ENCODE measurements at places on chromosomes 16 and 17.

GRCh38 chr16:23435500-23435899 is 17.5 kb downstream of the COG7 start:
- DNase-seq: peak; percentile 82

GRCh38 chr16:259226-259625 is 16.5 kb downstream of the RGS11 start:
- DNase-seq: no peak

DNA sequence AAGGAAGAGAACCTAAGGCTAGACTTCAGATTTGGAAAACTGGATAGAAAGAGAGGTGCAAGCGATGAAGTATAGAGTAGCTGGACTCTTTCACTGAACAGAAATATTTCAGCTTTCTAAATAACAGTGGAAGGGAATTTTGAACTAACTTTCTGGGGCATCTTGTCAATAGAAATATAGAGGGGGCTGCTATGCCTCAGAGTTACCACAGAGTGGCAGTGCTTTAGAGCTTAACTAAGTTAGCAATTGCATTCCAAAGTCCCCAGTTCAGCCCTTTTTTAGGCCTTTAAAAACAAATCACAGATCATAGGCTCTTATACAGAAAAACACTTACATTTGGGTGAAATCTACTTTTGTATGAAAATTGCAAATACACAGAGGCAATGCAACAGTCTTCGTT is 154.2 kb upstream of the CDH8 start:
- no peak for DNase-seq

DNA sequence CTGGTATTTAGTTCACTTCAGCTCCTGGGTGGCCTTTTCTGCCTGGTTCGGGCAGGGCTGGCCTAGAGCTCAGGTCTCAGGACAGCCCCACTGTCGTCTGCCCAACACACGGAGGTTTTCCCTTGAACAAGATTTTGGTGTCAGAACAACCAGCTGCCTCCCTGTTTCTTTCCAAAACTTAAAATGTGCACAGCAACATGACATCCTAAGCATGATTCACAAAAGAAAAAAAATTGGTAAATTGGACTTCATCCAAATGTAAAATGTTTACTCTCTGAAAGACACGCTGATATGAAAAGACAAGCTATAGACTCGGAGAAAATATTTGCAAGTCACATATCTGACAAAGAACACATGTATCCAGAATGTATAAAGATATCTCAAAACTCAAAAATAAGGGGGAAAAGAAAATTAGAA is 197.8 kb upstream of the CHMP6 start:
- DNase-seq: no peak

DNA sequence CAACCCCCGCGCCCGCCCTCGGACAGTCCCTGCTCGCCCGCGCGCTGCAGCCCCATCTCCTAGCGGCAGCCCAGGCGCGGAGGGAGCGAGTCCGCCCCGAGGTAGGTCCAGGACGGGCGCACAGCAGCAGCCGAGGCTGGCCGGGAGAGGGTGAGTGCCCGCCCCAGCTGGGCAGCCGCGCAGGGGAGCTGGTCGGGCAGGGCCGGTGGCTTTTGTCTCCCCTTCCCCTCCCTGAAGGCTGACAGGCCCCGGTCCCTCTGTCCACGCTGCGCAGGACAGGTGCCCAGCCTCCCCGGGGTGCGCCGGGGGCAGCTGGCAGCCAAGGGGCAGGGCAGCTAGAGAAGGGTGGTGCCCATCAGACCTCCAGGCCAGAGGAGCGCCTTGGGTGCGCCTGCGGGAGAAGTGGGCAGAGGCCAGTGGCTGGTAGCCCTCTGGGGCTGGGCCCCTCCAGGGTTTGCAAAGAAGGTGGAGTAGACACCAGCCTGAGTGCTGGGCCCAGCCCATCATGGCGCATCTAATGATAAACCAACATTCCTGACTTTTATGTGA is 278 bp downstream of the ITGB4 start:
- no peak for DNase-seq

- no peak for DNase-seq
Observed at GRCh38 chr17:8946476-8946875, 19.0 kb downstream of the PIK3R5 start.

DNA sequence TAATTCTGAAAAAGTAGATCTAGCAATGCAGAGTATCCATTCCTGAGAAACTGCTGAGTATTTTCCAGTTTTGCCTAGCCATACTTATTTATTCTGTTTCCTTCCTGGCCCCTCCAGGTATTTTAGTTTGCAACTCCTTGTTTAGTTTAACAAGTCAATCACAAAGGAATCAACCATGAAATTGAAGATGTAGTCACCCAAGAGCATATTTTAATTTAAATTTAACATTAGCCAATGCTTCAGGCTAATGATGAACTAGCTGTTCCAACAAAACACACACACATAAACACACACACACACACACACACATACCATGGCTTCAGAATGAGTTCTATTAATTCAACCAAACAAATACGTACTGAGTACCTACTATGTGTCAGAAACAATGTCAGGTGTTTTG is 332.8 kb upstream of the ERCC4 start:
- no peak for DNase-seq

- no peak for DNase-seq
Observed at GRCh38 chr17:54007855-54008254, 185.1 kb downstream of the KIF2B start.

GRCh38 chr17:74827800-74828199 is 31.9 kb downstream of the GRIN2C start:
- DNase-seq: no peak

- DNase-seq: peak; percentile 14
Observed at GRCh38 chr16:71412270-71413160, 29.3 kb downstream of the TLE7 start.

GRCh38 chr16:54724346-54724925 is 206.2 kb upstream of the IRX5 start:
- DNase-seq: no peak

DNA sequence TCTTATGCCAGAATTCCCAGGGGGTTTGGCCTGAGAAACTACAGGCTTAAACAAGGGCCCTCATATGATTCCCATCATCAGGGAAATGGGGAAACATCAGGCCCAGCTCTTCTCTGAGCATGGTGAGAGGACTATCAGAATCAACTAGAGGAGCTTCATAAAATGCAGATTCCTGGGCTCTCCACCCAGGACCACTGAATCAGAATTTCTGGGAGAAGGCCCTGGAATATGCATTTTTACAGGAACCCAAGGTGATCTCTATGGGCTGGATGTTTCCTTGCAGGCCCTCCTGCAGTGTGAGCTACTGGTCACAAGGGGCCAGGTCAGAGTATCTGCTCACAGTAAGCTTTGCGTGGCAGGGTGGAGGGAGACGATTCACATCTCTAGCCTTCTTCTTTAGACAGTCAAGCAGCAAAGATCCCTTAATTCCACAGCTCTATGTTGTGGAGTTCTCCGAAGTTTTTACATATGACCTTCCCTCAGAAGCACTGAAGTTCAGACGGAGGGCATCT is 38.8 kb upstream of the HOXB13 start:
- DNase-seq: no peak

- no peak for DNase-seq
Observed at GRCh38 chr16:77310877-77311276, 111.7 kb downstream of the SYCE1L start.

- no peak for DNase-seq
Observed at GRCh38 chr17:9529033-9529700, 46.5 kb downstream of the STX8 start.

- no peak for DNase-seq
Observed at GRCh38 chr17:54920819-54921218, 20.2 kb downstream of the TOM1L1 start.

- DNase-seq: peak; percentile 22
Observed at GRCh38 chr17:62652251-62653001, 25.0 kb downstream of the MRC2 start.

DNA sequence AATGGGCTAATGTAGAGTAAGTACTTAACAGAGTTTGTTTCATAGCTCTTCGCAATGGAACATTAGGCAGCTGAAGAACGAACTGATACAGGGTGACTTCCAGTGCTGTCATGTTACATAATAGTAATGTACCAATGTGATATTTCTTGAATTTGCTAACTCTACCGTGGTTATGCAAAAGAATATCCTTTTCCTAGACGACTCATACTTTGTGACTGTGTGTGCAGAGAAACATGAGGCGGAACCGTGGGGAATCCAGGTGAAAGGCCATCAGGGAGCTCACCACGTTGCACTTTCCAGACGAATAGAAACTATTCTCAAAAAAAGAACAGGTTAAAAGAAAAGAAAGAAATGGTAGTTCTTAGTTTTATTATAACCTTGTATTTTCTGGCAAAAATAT is 13.2 kb downstream of the NOB1 start:
- no peak for DNase-seq

GRCh38 chr17:69820876-69821473 is 254.1 kb upstream of the KCNJ16 start:
- no peak for DNase-seq

GRCh38 chr17:38702166-38702915 is 2.7 kb upstream of the MLLT6 start:
- DNase-seq: peak; percentile 92

DNA sequence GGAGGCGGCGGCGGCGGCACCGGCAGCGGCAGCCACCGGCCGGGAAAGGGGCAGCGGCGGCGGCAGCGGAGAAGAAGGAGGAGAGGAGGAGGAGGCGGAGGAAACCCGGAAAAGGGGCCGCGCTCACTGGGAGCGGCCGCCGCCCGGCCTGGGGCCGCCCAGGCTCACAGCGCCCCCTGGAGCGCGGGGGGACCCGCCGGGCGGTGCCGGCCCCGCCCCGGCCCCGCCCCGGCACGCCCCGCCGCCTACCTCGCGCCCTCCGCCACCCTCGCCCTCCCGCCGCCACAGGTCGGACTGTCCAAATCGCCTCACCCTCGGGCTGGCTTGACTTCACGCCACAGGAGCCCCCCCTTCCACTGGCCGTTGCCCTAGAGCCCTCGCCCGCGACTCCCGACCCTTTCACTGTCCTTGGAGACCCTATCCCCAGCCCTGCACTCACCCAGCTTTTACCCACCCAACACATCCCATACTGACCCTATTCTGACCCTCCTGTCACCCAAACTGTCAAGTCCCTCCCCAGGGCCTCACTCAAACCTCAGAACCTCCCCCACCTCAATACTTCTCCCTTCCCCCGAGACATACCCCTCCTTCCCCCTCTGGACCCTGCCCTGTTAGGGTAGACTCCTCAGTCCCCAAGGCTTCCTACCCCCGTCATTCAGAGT is at the start of gene CSNK2A2:
Gene CSNK2A2 (minus strand): TSS at position 85 of the 662 bp plus-strand sequence. CDS start 370 bp downstream, outside the sequence.
- peak; percentile 32 for DNase-seq

GRCh38 chr16:53370827-53371226 is 63.4 kb upstream of the RBL2 start:
- DNase-seq: no peak

- peak; percentile 9 for DNase-seq
Observed at GRCh38 chr17:65294181-65294719, 157.1 kb downstream of the RGS9 start.

- DNase-seq: no peak
Observed at GRCh38 chr17:7557147-7557764, 1.3 kb upstream of the TNFSF13 start.

DNA sequence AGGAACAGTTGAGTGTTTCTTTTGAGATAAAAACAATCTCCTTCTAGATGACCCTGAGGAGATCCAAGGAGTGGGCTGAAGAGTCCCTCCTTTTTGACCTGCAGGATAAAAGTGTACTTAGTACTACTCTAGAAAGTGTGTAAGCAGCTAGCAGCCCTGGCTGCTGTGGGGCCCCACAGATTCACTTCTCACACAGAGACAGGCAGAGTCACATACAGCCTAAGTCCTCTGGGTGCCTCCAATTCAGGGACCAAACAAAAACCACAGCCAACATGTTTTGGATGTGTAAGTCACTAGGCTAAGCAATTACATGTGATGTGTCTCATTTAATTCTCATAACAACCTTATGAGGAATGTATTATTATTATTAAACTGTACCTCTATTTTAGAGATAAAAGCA is 97.1 kb downstream of the TMEM100 start:
- DNase-seq: no peak

- DNase-seq: no peak
Observed at GRCh38 chr16:86359571-86359970, 150.8 kb upstream of the FOXF1 start.

GRCh38 chr16:8591451-8591850 is 1.1 kb upstream of the TMEM114 start:
- no peak for DNase-seq

DNA sequence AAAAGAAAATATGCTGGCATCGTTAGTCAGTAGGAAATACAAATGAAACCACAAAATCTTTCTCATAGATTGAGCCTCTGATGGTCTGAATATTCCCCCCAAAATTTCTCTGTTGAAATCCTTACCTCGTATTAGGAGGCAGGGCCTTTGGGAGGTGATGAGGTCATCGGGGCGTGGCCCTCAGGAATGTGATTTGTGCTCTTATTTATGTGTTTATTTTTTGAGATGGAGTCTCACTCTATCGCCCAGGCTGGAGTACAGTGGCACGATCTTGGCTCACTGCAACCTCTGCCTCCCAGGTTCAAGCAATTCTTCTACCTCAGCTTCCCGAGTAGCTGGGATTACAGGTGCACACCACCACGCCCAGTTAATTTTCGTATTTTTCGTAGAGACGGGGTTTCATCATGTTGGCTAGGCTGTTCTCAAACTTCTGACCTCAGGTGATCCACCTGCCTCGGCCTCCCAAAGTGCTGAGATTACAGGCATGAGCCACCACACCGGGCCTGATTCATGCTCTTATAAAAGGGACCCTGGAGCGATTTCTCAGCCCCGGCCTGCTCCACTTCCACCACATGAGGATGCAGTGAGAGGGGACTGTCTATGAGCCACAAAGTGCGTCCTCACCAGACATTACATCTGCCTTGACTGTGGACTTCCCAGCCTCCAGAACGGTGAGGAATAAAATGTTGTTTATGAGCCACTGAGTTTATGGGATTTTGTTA is 53.1 kb downstream of the DNAH17 start:
- DNase-seq: no peak

DNA sequence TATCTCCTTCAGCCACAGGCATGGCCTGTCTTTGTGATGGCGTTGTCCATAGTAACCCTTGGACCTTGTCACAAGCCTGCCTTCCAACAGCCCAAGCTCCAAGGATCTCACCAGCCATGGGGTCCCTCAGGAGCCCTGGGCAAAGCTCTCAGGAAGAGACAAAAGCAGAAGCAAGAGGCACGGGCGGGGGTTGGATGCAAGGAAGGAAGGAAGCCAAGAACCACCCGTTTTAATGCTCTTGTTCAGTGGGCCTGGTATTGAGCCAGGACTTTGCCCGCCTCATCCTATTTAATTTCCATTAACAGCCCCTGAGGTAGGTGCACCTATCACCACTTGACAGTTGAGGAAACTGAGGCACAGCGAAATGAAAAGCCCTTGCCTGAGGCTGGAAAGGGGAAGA is 32.3 kb upstream of the GOSR2 start:
- DNase-seq: no peak

GRCh38 chr16:50386774-50387173 is 18.0 kb upstream of the BRD7 start:
- DNase-seq: no peak
